ENCODE measurements at places on chromosomes 11 and 22.

- no peak for DNase-seq
Observed at GRCh38 chr11:107221748-107222285, 203.5 kb upstream of the GUCY1A2 start.

- no peak for DNase-seq
Observed at GRCh38 chr11:29962243-29962642, 54.6 kb downstream of the KCNA4 start.

GRCh38 chr22:43923631-43924464 is at the start of gene PNPLA3:
PNPLA3 (plus strand) TSS chr22:43923805; CDS start chr22:43923912, 107 bp downstream.
- peak; percentile 28 for DNase-seq

- DNase-seq = no peak
Observed at GRCh38 chr22:24463071-24463760, 31.9 kb upstream of the UPB1 start.

- no peak for DNase-seq
Observed at GRCh38 chr11:33722590-33723234, 13.5 kb downstream of the CD59 start.

DNA sequence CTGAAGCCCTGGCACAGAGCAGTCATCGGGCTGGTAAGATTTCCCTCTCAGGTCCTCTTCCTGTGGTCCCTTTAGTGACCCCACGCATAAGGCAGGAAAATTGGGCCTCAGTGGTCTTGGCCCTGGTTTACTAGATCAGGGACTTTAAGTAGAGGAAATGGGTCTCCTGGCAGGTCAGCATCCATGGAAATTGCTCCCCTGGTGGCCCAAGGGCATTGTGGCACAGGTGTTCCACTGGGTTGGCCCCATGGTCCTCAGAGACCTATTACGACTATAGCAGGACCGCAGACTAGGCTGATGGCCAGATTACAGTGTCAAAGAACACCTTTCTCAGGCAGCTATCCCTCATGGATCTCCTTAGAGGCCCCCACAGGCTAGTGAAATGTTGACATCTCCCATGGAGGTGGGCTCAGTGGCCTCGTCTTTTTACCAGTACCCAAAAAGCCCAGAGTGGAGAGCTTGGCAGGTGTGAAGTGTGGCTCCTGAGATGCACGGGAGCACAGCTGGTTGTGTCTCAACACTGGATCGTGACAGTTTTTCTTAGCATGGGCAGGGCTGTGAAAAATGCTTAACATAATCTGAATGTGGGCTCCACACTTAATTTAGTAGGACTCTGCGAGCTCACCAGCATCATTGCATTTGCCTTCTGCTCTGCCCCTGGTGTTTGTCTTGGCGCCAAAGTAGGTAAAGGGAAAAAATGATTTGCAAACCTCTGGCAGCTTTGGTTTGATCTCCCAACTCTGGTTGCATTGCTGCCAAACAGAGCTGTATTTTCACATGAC is 74.2 kb downstream of the ZBTB16 start:
- DNase-seq = no peak
